ENCODE measurements at places on chromosomes 13 and 19.

- DNase-seq, result no peak
Observed at GRCh38 chr13:61696676-61697075, 281.0 kb upstream of the PCDH20 start.

GRCh38 chr13:50685491-50685890 lies 158.0 kb downstream of the DLEU7 start:
- DNase-seq, result no peak

DNA sequence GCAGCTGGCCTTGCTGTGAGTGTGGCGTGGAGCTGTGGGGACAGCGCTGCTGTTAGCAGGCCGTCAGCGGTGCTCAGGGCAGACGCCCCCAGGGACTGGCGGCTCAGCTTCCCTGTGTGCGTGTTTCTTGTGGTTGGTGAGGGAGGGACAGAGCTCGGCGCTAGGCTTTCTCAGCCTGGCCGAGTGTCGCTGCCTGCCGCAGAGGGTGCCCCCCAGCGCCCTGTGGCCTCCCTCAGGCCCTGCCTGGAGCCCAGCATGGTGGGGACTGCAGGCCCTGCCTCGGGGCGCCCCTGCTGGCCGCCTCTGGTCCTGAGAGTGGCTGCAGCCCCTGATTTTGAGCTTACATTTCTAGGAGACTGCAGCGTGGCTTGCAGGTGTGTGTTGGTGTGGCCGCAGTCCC lies 35.5 kb downstream of the DOT1L start:
- no peak for DNase-seq

- no peak for DNase-seq
Observed at GRCh38 chr13:100212904-100213553, 124.1 kb downstream of the PCCA start.

- DNase-seq, result peak; percentile 74
Observed at GRCh38 chr19:12721656-12722565, 1.8 kb downstream of the TNPO2 start.

DNA sequence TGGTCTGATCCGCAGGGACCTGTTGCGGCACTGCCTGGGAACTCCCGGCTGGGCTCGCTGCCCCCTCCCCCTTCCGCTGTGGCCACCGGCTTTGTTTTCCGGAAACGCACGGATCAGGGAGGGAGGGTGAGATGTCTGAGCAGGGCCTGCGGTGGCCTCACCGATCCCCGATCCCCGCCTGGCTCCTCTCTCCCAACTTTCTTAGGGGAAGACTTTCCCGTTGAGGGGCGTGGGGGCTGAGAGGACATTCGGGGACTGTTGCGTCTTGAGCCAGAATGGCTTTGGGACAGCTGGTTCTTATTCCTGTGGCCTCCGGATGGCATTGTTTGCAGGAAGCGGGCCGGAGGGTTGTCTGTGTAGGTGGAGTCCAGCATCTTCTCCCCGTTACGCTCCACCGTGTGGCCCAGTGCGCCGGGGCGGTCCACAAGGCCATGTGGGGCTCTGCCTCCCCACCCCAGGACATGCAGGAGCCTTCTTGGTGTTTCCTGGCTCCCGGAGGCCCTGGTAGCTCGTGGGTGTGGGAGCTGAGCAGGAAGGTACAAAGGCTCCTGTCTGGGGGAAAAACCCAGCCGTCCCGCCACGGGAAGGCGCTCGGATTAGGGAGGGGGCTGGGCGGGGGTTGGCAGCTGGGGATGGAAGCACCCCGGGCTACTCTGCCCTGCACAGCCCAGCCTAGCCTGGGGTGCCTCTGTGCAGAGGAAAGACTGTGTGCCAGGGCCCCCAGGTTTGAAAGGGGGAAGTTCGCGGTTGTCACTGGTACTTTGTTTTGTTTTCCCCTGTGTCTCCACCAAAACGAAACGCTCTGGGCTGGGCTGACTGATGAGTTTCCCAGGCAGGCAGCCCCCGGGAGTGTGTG lies 1.3 kb downstream of the CSNK1G2 start:
- DNase-seq, result peak; percentile 83
